Caki2 (cell line): ENCODE measurements at places on chromosomes 5 and 9. TPM values are rescaled to one million over a fixed set of nuclear protein-coding genes. Genes with fewer than 3 reads are reported as not detected.

The PAPPA gene
- 1.2 and 1.9 TPM in 2 replicates for total RNA-seq

The IRX1 gene
- total RNA-seq, result not detected in 2 replicates

The TNC gene
- 0.09 and 3.3 TPM in 2 replicates for total RNA-seq

The STK32A gene
- total RNA-seq, result not detected in 2 replicates

The TAF9 gene
- total RNA-seq, result 43.9 and 44.1 TPM in 2 replicates

The NRARP gene
- 0.17 and 2.0 TPM in 2 replicates for total RNA-seq

The DNLZ gene
- 26.9 and 37.8 TPM in 2 replicates for total RNA-seq

The IL3 gene
- not detected in 2 replicates for total RNA-seq

The PCDHGB6 gene
- total RNA-seq, result 0.75 and 1.3 TPM in 2 replicates

The GLT6D1 gene
- total RNA-seq, result not detected in 2 replicates

The ARID3C gene
- not detected in 2 replicates for total RNA-seq

The PCDH12 gene
- total RNA-seq, result not detected in 2 replicates
